Placental pericyte (primary cell): ENCODE measurements at places on chromosomes 4 and X. TPM values are rescaled to one million over a fixed set of nuclear protein-coding genes. Genes with fewer than 3 reads are reported as not detected.

The MAGEA8 gene
- not detected in 2 replicates for total RNA-seq

The P2RY8 gene
- not detected in 2 replicates for total RNA-seq

The DOK7 gene
- not detected in 2 replicates for total RNA-seq

The TCEAL9 gene
- total RNA-seq = 59.6 and 132 TPM in 2 replicates

The GAGE2A gene
- not detected in 2 replicates for total RNA-seq

The HEPH gene
- total RNA-seq = 0.22 and 0.72 TPM in 2 replicates

The POU4F2 gene
- not detected in 2 replicates for total RNA-seq

The NOX1 gene
- total RNA-seq = 0.22 TPM in 1 of 2 replicates, not detected in the other

The TMEM150C gene
- total RNA-seq = 0.14 TPM in 1 of 2 replicates, not detected in the other

The KCND1 gene
- total RNA-seq = under 0.01 and 0.14 TPM in 2 replicates

The SPP1 gene
- 1.5 and 4.0 TPM in 2 replicates for total RNA-seq

The SOX3 gene
- total RNA-seq = not detected in 2 replicates

The POF1B gene
- not detected in 2 replicates for total RNA-seq

The TLR3 gene
- 1.7 and 2.8 TPM in 2 replicates for total RNA-seq

The TEC gene
- total RNA-seq = under 0.01 and 0.72 TPM in 2 replicates

The TMPRSS11F gene
- total RNA-seq = not detected in 2 replicates

The DYNLT3 gene
- total RNA-seq = 40.0 and 108 TPM in 2 replicates

The UGT8 gene
- total RNA-seq = 0.14 and 0.44 TPM in 2 replicates

The TEX11 gene
- total RNA-seq = not detected in 2 replicates

The THAP6 gene
- 14.2 and 17.7 TPM in 2 replicates for total RNA-seq

The SSX3 gene
- not detected in 2 replicates for total RNA-seq

The VSIG4 gene
- 0.14 TPM in 1 of 2 replicates, not detected in the other for total RNA-seq

The TMPRSS11B gene
- not detected in 2 replicates for total RNA-seq

The HTN3 gene
- total RNA-seq = not detected in 2 replicates

The CFAP99 gene
- under 0.01 TPM in 2 replicates for total RNA-seq

The BANK1 gene
- 0.14 and 0.22 TPM in 2 replicates for total RNA-seq
